Diencephalon (tissue), 1 donor: ENCODE measurements at places on chromosomes 1 and 21. TPM values are rescaled to one million over a fixed set of nuclear protein-coding genes. Genes with fewer than 3 reads are reported as not detected.

CYP2J2 gene
- total RNA-seq = 1.6 TPM

ARHGAP30 gene
- total RNA-seq = 1.6 TPM

LCE2B gene
- total RNA-seq = not detected

TNNT2 gene
- total RNA-seq = not detected

SERPINC1 gene
- not detected for total RNA-seq

SPRR5 gene
- not detected for total RNA-seq

TEX38 gene
- not detected for total RNA-seq

CLEC20A gene
- total RNA-seq = not detected

BCAN gene
- 219 TPM for total RNA-seq

TSPAN2 gene
- total RNA-seq = 46.6 TPM

COL8A2 gene
- 2.1 TPM for total RNA-seq

LCA5L gene
- 1.2 TPM for total RNA-seq
